ENCODE measurements at places on chromosomes 16 and 17.

GRCh38 chr17:80704381-80704819 lies 159.8 kb downstream of the RPTOR start:
- DNase-seq, result no peak

DNA sequence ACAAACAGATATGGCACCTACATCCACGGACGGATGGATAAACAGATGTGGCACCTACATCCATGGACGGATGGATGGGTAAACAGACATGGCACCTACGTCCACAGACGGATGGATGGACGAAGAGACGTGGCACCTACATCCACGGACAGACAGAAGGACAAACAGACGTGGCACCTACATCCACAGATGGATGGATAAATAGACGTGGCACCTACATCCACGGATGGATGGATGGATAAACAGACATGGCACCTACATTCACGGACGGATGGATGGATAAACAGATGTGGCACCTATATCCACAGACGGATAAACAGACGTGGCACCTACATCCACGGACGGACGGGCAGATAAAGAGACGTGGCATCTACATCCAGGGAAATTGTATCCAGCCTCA lies 45.6 kb downstream of the TIMM22 start:
- no peak for DNase-seq

DNA sequence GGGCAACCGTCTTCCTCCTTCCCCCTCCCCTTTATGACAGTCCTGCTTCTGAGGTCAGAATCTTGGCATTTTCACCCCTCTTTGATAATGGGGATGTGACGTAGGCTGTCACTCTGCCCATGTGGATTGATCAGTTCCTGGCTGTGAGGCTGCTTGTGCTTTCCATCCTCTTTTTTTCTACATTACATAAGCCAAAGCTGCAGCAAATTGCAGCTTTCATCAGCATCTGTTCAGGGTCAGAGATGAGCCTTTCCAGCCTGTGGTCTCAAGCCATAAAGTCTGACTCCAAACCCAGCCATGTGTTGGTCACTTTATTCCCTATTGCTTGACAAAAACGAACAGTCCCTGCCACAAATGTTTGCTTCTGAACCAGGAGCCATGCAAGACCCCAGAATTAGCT lies 535.1 kb downstream of the CDH11 start:
- no peak for DNase-seq

DNA sequence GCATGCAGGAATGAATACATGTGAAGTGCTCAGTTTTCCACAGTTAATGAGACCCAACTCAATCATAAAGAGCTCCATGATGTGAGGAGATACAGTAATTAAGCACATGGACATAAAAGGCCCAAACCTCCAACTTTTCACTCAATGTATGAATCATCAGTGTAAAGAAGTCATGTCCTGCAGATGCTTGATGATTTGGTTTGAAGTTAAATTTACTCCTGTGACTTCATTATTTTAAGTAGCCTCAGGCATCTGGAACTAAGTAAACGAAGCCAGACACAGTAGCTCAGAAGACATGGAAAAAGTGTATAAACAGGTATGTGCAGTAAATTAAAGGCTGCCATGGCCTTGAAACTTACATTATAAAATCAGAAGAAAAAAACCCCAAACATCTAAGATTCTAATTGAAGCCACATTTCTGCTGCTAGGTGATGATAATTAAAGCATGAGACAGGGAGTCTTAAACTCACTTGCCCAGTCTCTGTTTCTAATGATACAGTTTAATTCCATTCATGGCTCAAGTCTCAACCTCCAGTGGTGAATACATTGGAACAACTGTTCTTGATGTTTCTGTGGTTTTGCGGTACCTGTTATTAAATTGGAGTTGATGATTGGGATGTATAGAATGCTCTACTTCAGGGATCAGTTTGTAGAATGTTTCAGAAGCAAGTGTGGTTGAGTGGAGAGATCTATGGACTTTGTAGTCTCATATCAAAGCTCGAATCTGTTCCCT lies 28.9 kb upstream of the CCL2 start:
- DNase-seq, result no peak

DNA sequence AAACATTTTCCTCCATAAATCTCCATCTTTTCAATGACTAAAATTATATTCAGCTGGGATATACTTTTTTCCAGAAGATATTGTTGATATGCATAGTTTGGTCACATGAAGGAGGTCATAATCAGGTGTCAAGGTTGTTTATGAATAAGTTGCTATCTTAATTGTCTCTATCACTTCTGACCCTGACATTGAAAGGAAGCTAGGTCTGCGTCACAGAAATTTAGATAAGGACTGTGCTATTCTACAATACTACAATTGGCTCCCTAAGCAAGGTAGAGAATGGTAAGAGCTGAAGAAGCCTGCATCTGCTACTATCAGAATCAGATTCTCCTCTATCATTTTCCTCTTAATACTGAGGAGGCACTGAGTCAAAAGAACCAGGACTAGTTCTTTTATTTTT lies 67.5 kb downstream of the CACNG1 start:
- no peak for DNase-seq

DNA sequence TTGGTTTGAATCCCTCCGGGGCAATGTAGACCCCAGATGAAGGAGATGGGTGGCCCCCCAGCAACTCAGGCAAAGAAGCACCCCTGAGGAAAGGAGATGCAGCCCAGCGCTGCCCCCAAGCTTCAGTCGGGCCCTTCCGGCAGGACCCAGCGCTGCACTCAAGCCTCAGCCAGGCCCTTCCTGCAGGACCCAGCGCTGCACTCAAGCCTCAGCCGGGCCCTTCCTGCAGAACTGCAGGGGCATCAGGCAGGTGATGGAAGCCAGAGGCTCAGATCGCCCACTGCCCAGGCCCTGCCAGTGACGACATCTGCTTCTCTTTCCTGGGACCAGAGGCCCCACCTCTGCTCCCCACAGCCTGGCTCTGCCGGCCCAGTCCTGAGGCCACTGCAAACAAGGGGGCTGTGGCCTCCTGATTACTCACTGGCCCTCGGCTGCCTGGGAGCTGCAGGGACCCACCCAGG lies 7.8 kb downstream of the SOX8 start:
- no peak for DNase-seq

GRCh38 chr16:46907061-46907774 lies 23.1 kb downstream of the GPT2 start:
- DNase-seq, result no peak

DNA sequence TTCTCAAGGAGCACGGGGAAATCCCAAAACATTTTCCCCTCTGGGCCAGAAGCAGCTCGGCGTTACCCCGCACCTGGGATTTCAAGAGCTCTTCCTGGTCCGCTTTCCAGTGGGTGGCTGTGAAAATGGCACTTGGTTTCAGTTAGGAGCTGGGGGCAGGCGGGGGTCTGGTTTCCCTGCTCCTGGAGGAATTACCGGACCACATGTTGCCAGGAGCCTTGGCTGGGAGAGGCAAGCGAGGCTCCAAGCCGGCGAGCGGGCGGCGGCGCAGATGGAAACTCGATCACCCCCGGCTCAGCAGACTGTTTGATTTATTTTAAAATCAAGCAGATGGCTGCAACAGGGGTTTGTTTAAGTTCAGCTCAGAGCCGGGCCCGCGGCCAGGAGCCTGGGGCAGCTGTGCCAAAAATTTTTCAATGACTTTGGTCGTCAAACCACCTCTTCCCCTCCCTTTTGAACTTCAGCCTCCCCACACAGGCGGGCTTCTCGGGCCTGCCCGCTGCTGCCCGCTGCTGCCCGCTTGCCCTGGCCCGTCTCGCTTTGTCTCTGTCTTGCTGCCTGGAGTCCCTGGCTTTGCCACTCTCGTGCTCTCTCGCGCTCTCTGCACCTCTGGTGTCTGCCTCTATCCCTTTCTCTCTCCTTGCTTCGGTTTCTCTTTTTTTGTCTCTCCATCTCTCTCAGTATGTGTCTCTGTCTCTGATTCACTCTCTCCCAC lies 108.0 kb upstream of the CIBAR2 start:
- peak; percentile 28 for DNase-seq

GRCh38 chr17:38578229-38579082 lies 27.3 kb downstream of the SRCIN1 start:
- no peak for DNase-seq
